ENCODE measurements at places on chromosomes 1 and 21. TPM values are rescaled to one million over a fixed set of nuclear protein-coding genes. Genes with fewer than 3 reads are reported as not detected.

NHLH1 gene
- not detected for total RNA-seq

PTPRC gene
- 3.5 TPM for total RNA-seq

LCE1B gene
- total RNA-seq: not detected

NUAK2 gene
- 12.1 TPM for total RNA-seq

CFAP141 gene
- not detected for total RNA-seq

FCER1G gene
- not detected for total RNA-seq

FCGR2B gene
- total RNA-seq: not detected

EDN2 gene
- not detected for total RNA-seq

SNRPE gene
- 38.7 TPM for total RNA-seq

ADAMTS5 gene
- 12.6 TPM for total RNA-seq

KIRREL1 gene
- total RNA-seq: 120 TPM

OR6P1 gene
- not detected for total RNA-seq

AZIN2 gene
- 2.6 TPM for total RNA-seq
